Camera-type eye (tissue), 1 donor: ENCODE measurements at places on chromosomes 4 and X. TPM values are rescaled to one million over a fixed set of nuclear protein-coding genes. Genes with fewer than 3 reads are reported as not detected.

The HNRNPH2 gene
- 86.1 TPM for total RNA-seq

The S100G gene
- total RNA-seq, result not detected

The ZNF157 gene
- 2.6 TPM for total RNA-seq

The PDGFRA gene
- 158 TPM for total RNA-seq

The TMEM184C gene
- 56.8 TPM for total RNA-seq

The MAGEC1 gene
- not detected for total RNA-seq

The PRDM8 gene
- total RNA-seq, result 50.3 TPM

The TBCK gene
- 114 TPM for total RNA-seq

The WAS gene
- total RNA-seq, result 3.5 TPM

The SMAD1 gene
- 44.1 TPM for total RNA-seq

The MAGIX gene
- 6.5 TPM for total RNA-seq

The ARL9 gene
- total RNA-seq, result 0.99 TPM

The NUP62CL gene
- total RNA-seq, result 6.1 TPM

The PCDH18 gene
- total RNA-seq, result 143 TPM

The MAGEA8 gene
- not detected for total RNA-seq

The PPAT gene
- 17.5 TPM for total RNA-seq

The NOP14 gene
- 14.1 TPM for total RNA-seq

The XAGE1B gene
- total RNA-seq, result not detected

The RIBC1 gene
- total RNA-seq, result 1.8 TPM

The XKRX gene
- 0.77 TPM for total RNA-seq

The GALNT7 gene
- total RNA-seq, result 80.9 TPM

The NUDT11 gene
- total RNA-seq, result 18.8 TPM

The C4orf51 gene
- total RNA-seq, result not detected

The NWD2 gene
- 9.1 TPM for total RNA-seq

The ZNF185 gene
- total RNA-seq, result 14.3 TPM

The SERTM2 gene
- total RNA-seq, result 2.4 TPM

The AVPR2 gene
- 0.99 TPM for total RNA-seq

The ZCCHC18 gene
- total RNA-seq, result 8.0 TPM

The GLUD2 gene
- total RNA-seq, result 3.7 TPM

The EMCN gene
- 29.1 TPM for total RNA-seq

The PPBP gene
- 17.5 TPM for total RNA-seq

The BRS3 gene
- not detected for total RNA-seq

The DCHS2 gene
- 16.0 TPM for total RNA-seq
